ENCODE measurements at places on chromosomes 11 and 22.
A peak's percentile ranks its signal among the peaks of the same experiment; 100 is the strongest.

DNA sequence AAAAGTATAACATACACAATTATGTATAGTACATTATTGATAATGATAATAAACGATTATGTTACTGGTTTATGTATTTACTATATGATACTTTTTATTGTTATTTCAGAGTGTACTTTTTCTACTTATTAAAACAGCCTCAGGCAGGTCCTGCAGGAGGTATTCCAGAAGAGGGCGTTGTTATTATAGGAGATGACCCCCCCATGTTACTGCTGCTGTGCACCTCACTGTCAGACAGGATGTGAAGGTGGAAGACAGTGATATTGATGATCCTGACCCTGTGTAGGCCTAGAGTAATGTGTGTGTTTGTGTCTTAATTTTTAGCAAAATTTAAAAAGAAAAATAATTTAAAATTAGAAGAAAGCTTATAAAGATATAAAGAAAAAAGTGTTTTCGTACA lies 57.6 kb downstream of the REXO2 start:
- DNase-seq = no peak

- DNase-seq = peak; percentile 69
Observed at GRCh38 chr11:6269994-6270393, 10.4 kb downstream of the CCKBR start.

DNA sequence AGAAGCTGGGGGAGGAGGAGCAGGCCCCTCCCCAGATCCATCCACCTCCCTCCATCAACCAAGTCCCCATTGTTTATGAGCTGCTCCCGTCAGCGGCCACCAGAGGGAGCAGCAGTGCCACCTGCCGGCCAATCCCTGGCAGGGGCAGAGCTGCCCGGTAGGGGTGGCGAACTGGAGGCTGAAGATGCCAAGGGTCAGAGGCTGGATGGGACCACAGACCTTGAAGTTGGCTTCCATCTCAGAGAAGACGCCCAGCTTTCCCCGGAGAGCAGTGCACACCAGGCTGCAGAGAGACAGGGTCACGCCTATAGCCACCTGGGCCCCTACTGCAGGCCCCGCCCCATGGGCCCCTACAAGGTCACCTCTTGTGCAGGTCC lies 3.6 kb downstream of the FIBP start:
- peak; percentile 79 for DNase-seq

- no peak for DNase-seq
Observed at GRCh38 chr11:14318581-14318981, 40.4 kb downstream of the RRAS2 start.

DNA sequence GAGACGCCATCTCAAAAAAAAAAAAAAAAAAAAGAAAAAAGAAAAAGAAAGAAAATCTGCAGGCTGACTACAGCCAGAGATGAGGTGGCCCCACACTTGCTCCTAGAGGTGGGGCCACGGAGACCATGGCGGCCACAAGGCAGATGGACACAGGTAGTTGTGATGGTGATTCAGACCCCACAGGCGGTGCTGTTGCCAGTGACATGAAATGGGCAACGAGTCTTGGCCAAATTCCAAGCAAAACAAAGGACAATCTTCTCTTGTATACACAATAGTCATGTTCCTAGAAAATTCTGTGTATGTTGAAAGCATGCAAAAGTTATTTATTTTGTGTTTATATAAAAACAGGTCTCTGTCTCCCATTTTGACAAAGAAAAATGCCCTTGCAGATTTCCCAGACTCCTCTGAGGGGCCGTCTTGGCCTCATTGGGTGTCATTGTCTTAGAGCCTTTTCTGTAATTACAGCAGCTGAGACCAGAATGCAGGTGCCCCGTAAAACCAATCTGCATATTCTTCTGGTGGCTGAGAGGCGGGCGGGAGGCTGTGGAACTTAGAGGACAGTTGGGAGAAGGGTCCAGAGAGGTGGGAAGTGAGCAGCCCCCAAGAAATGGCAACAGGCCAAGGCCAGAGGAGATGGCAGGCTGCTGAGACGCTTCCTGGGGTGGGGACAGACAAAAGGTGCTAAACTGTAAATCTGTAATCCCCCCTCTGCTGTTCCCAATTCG lies 22.5 kb upstream of the DAGLA start:
- peak; percentile 41 for DNase-seq

- no peak for DNase-seq
Observed at GRCh38 chr11:69574608-69575255, 66.2 kb upstream of the CCND1 start.

GRCh38 chr11:18853086-18853720 lies 61.6 kb upstream of the PTPN5 start:
- no peak for DNase-seq

DNA sequence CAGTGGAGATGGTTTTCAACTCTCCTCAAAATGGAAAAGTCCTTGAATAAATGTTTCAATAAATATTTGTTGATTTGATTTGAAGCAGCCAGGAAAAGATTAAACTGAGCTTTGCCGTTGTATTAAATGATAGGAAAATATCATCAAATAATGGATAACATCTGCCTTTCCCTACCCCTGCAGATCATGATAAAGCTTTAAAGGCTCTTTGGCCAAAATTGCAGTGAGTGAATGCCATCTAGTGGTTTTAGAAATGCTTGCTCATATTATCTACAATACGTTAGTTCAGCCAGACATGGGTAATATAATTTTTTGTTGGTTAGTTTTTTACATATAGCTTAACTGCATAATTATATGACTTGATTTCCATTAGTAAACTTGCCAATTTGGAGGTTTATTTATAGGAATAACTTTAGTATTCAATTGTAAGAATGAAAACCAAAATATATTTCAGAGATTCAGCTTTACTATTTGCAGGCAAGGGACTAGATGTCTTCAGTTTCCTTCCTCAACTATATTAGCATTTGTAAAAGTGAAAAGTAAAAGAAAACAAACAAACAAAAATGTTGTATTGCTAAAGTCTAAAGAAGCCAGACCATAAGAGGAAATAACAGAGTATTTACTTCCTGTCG lies 159.2 kb downstream of the MSANTD4 start:
- DNase-seq = no peak

DNA sequence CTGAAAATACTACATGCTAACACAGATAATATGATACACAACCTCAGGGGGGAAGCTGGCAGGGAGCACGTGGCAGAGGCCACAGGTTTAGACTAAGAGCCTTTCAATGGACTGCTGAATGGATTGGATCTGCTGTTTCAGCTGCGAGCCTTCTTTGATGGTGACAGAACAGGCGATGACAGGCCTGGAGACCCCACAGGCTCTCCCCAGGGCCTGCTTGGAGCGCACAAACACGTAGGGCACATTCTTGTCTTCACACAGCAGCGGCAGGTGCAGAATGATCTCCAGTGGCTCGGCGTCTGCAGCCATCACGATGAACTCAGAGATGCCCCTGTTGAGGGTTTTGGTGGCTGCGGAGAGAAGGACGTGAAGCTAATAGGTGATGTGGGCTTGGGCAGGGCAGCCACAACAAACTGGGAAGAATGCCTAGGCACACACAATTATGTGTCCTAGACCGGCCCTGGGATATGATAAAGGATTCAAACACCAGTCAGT lies 13.8 kb downstream of the SNU13 start:
- DNase-seq = no peak

- peak; percentile 45 for DNase-seq
Observed at GRCh38 chr22:47406180-47406834, 643.9 kb downstream of the TBC1D22A start.

DNA sequence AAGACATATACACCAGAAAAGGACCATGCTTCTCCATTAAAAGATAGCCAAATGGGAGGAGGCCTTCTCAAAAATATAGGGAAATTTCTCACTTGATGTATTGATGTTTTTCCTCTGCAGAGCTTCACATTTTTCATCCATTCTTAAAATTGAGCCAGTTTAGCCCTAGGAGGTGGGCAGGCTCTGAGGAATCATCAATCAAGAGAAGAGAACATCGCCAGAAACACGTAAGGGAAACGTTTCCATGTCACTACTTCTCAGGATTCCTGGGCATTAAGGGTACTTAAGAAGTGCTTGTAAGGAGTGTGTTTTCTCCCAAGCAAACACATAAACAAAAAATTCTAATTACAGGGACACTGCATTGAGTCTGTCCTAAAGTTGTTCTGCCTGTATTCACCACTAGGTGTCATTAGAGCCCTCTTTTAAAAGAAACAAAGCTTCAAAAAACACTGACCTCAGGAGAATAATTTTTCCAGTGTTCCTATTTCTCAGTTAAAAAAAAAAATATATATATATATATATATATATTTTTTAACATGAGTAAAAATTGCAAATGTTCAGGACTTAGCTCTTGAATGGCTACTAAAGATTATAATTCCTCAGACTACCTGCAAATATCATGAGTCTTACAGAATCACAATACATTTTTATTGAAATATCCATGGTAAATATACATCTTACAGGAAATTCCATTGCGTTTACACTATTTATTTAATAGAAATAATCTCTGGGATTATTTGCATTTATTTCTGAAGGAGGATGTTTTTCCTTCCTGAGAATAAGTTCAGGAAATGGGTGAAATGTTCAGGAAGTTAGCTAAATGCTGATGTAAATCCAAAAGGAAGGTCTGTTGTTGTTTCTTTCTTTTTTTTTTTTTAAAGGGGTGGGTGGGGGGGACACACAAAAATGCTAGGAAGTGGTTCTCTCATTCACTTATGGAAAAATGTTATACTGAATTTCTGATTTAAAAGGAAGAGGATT lies 16.0 kb downstream of the FZD4 start:
- no peak for DNase-seq

DNA sequence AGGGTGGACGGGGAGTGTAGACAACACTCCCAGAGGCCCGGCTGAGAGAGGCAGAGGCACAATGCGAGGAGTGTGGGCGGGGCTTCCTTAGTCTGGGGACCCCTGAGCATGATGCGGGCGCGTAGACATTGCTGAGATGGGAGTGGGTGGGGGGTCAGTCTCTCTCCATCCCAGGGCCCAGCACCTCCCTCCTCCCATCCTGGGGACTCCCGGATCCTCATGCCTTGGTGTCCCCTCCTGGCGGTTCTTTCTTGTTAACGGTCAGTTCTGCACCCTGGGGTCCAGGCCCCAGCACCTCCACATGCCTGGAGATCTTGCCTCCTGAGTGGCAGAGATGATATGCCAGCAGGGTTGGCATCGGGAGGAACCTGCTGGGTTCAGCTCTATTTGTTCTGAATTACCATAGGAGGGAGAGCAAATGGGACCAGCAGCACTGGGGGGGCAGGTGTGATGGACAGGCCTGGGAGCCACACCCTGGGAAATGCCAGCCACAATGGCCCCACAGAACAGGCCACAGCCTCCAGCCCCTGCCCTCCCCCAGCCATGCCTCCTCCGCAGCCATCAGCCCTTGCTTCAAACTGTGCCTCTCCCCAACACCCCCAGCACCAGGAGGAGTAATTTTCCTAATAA lies 55.7 kb downstream of the RTL6 start:
- no peak for DNase-seq

DNA sequence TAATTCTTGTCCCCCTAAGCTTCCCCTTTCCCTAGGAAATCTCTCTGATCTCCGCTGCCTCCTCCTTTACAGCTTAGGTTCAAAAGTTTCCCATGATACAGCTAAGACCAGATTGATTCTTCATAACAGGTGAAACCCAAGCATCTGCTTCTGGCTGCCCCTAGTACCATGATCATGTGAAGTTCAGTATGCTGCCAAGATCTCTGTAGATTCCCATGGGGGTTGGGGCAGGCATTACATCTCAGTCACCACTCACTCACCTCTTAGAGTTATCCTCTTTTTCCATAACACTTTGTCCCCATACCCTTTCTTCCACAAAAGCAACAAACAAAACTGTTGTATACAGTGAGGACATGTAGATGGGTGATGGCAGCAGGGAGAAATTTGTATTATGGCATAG lies 44.0 kb downstream of the RRP8 start:
- no peak for DNase-seq

DNA sequence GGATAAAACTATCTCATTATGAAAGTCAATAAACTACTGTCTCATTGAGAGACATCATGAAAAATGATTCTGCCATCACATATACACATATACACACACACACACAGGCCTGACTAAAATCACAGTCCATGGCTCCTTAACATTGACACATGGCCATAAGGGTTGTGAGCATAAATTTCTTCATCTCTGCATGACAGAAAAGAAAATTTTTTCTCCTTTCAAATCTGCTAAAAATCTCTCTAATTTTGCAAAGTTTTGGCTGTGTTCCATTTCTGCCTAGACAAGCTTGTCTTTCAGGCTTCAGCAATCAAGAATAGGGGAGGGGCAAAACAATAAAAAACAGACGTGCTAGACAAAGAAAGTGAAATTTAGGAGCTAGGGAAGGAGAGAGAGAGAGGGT lies 324.5 kb downstream of the LRRC4C start:
- no peak for DNase-seq
